ENCODE measurements at places on chromosomes 1 and 21. TPM values are rescaled to one million over a fixed set of nuclear protein-coding genes. Genes with fewer than 3 reads are reported as not detected.

OR6N1 gene
- polyA plus RNA-seq, result not detected

SPATA45 gene
- not detected for polyA plus RNA-seq

WDR26 gene
- 63.7 TPM for polyA plus RNA-seq

AGMAT gene
- 0.16 TPM for polyA plus RNA-seq

HRNR gene
- 0.08 TPM for polyA plus RNA-seq

All from esophagus (tissue), 2 donors.